Activated T-helper 2 cell treated with anti-CD3 and anti-CD28 coated beads, Interferon-gamma antibody, Interleukin-2, Interleukin-4, amounts not matched to agents 10 μg/mL and 5 μg/mL and 100 μg/mL, durations not matched to agents 14 hours and 24 hours and 36 hours (primary cell): ENCODE measurements at places on chromosomes 7 and 10. TPM values are rescaled to one million over a fixed set of nuclear protein-coding genes. Genes with fewer than 3 reads are reported as not detected.

DNA sequence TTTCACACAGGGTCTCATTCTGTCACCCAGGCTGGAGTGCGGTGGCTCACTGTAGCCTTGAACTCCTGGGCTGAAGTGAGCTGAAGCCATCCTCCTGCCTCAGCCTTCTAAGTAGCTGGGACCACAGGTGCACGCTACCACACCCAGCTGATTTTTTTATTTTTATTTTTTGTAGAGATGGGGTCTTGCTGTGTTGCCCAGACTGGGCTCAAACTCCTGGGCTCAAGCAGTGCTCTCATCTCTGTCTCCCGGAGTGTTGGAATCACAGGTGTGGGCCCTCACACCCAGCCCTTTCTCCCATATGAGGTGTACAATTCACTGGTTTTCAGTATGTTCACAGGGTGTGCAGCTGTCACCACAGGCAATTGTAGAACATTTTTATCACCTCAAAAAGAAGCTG lies 5.2 kb downstream of the INPP5A start:
- H3K27me3 ChIP-seq = no peaks in the 10 kb centered on the region
- no peak overlapping the region for H3K4me3 ChIP-seq
- DNase-seq = no peak
- H3K36me3 ChIP-seq = peaks cover 36% of the 10 kb centered on the region

- H3K27ac ChIP-seq = peak overlapping the region; percentile 91
- H3K4me1 ChIP-seq = peaks cover 50% of the 10 kb centered on the region
- DNase-seq = no peak
- peak overlapping the region; percentile 9 for H3K4me3 ChIP-seq
Measured at GRCh38 chr10:114825513-114826253, 4.1 kb downstream of the FHIP2A start.

The MYOZ1 gene
- not detected in 2 replicates for total RNA-seq

GRCh38 chr10:62049624-62050345 lies 148.3 kb downstream of the ARID5B start:
- DNase-seq = no peak
- peak overlapping the region; percentile 97 for H3K4me3 ChIP-seq
- peak overlapping the region; percentile 99 for H3K27ac ChIP-seq
- H3K36me3 ChIP-seq = peaks cover 59% of the 10 kb centered on the region

- H3K36me3 ChIP-seq = no peaks in the 10 kb centered on the region
- no peaks in the 10 kb centered on the region for H3K27me3 ChIP-seq
- H3K27ac ChIP-seq = no peak overlapping the region
- H3K4me3 ChIP-seq = no peak overlapping the region
Measured at GRCh38 chr10:31774928-31775650, 153.5 kb downstream of the ARHGAP12 start.

DNA sequence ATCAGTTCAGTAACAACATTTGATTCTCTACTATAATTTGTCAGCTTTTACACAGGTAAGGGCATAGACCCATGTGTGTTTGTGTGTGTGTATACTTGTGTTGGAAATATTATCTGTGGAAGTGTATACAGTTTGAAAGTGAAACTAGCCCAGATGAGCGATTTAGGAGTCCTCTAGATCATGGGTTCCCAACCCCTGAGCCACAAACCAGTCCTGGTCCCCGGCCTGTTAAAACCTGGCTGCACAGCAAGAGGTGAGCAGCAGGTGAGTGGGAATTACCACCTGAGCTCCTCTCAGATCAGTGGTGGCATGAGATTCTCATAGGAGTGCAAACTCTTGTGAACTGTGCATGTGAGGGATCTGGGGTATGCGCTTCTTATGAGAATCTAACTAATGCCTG lies 1221.5 kb upstream of the SORCS1 start:
- no peaks in the 10 kb centered on the region for H3K27me3 ChIP-seq
- DNase-seq = no peak
- H3K27ac ChIP-seq = no peak overlapping the region

The HBP1 gene
- 17.0 and 19.3 TPM in 2 replicates for total RNA-seq

DNA sequence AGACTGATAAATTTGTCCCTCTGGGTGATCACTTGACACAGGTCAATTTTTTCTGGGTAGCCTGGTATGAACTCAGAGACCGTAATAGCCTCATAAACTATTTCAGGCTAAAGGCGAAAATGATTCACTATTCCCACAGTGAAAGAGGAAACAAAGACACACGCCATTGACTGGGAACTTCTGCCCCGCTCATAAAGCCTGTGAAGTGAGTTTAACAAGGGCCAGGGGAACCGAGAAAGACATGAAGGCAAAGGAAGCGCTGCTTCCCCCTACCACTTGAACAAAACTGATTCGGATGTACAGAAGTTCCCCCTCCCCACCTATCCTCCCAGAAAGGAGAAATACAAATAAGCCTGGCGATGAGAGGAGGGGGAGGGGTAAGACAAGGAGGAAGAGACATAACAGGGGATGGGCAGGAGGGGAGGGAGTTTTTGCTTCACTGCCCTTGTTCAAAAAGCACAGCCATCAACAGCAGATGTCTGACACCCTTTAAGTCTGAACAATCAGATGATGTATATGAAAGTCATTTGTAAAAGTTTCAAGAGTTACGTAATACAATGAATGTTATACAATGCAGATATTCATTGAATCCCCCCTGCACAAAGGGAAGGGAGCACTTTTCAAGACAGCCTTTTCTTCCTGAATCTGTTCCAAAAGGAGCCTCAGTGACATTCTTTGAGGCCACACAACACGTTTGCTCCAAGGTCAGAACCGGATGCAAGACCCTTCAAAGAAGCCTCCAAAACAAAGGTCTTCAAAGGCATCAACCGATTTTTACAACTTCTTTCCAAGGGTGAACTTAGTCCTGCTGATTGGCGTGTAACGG lies 734 bp downstream of the ABCB4 start:
- no peaks in the 10 kb centered on the region for H3K36me3 ChIP-seq
- peaks cover 42% of the 10 kb centered on the region for H3K27me3 ChIP-seq
- H3K4me1 ChIP-seq = peaks cover 4% of the 10 kb centered on the region
- no peak for DNase-seq

DNA sequence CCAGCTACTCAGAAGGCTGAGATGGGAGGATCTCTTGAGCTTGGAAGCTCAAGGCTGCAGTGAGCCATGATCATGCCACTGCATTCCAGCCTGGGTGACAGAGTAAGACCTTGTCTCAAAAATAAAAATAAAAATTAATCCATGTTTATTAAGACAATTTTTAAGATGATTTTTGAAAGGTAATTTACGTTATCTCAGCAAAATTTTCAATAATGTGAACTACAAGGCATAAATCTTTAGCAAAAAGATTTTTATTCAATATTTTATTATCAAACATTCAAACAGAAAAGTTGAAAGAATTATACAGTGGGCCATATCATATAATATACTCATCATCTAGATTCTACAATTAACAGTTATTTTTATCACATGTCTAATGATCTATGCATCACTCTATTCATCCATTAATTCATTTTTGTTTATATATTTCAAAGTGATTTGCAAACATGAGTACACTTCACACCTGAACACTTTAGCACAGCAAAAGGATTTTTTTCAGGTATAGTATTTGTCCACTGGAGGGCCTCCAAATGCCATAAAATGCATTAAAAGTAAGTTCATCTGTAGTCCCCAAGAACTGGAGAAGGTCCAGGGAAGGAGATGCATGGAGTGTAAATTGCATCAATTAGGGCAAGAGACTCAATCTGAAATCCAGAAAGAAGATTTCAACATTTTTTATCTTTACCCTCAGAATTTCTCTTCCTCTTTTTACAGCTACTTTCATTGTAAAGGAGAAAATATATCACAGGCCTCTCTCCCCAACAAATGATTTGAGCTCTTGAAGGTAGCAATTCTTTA lies 38.6 kb upstream of the RSBN1L start:
- no peaks in the 10 kb centered on the region for H3K36me3 ChIP-seq
- H3K27me3 ChIP-seq = no peaks in the 10 kb centered on the region
- no peak overlapping the region for H3K4me3 ChIP-seq
- no peaks in the 10 kb centered on the region for H3K4me1 ChIP-seq
- DNase-seq = no peak
- H3K27ac ChIP-seq = no peak overlapping the region

The STEAP1B gene
- total RNA-seq = 0.30 and 0.32 TPM in 2 replicates

- H3K4me3 ChIP-seq = no peak overlapping the region
- no peak overlapping the region for H3K27ac ChIP-seq
- DNase-seq = no peak
- H3K27me3 ChIP-seq = no peaks in the 10 kb centered on the region
Measured at GRCh38 chr10:108049668-108050067, 885.2 kb upstream of the SORCS1 start.

The FAM13C gene
- total RNA-seq = not detected in 2 replicates

The PNLIP gene
- total RNA-seq = not detected in 2 replicates

DNA sequence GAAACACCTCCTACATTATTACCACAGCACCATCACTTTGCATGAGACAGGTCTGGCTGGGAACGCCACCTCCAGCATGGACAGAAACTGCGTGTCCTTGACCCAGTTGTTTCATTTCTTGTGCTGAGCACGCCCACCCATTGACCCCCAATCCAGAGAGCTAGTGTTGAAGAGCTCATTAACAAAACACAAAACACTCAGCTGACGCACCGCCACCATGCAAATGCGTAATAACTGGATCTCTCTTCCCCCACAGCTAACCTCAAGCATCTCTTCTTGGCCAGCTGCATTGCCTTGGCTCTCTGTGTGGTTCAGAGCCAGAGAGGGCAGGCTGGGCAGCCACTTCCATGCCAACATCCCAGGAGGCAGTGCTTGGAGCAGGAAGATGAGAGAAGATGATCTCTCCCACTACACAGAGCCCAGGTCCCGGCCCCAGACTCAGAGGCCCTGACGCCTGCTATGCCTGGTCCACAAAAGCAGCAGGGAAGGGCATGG lies 173.5 kb downstream of the PLXNA4 start:
- no peaks in the 10 kb centered on the region for H3K4me1 ChIP-seq
- no peaks in the 10 kb centered on the region for H3K36me3 ChIP-seq
- H3K27ac ChIP-seq = no peak overlapping the region
- H3K4me3 ChIP-seq = no peak overlapping the region

The GBX1 gene
- total RNA-seq = not detected in 2 replicates

DNA sequence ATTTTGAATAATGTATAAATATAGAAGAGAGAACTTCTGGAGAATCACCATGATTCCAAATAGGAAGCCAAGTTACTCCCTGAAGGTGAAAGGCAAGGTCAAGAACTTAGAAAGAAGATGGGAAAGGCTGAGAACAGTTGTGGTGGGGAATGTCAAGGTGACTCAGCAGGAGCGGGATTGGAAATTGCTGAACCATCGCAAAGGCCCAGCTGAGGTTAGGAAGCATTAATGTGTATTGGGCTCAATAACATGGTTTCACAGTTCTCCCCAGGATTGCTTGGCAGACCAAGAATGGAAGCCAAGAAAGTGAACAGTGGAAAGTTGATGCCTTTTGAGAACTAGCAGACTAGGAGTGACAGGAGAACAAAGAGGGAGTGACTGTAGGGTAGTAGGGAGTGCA lies 133.3 kb downstream of the VTI1A start:
- H3K27me3 ChIP-seq = no peaks in the 10 kb centered on the region
- DNase-seq = no peak
- H3K36me3 ChIP-seq = no peaks in the 10 kb centered on the region
- no peaks in the 10 kb centered on the region for H3K4me1 ChIP-seq
- no peak overlapping the region for H3K27ac ChIP-seq

DNA sequence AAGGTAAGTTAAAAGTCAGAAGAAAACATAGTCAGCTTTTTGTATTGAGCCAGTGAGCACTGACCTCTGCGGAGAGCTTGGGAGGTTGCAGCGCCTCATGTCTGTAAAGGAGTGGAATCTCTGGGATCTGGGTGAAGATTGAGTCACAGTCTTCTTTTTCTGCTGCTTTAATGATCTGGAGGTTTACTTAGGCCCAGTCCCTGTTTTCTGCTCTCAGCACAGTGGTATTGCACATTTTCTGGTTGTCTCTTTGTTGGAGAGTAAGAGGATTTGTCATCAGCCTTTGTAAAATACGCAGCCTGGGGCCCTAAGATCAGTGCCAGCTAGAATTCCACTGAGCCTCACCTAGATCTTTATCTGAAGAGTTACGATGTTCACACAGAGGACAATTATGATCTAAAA lies 58.3 kb upstream of the GJD4 start:
- H3K36me3 ChIP-seq = peaks cover 14% of the 10 kb centered on the region
- H3K4me3 ChIP-seq = no peak overlapping the region
- no peaks in the 10 kb centered on the region for H3K27me3 ChIP-seq
- no peak overlapping the region for H3K27ac ChIP-seq
- H3K4me1 ChIP-seq = peaks cover 7% of the 10 kb centered on the region
- DNase-seq = no peak

DNA sequence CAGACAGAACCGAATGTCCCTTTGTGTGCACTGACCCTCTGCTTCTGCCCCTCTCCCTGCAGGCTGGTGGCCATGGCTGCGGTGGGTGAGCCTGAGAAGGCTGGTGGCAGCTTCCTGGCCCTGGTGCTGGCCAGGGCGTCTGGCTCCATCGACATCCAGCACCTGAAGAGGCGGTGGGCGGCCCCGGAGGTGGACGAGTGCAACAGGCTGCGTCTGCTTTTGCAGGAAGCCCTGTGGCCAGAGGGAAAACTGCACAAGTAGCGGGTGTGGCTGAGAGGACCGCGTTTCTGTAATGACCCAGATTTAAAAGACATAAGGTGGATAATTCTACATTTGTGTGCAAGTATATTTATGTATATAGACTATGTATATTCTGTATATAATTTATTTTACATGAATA lies 89.2 kb downstream of the DYNC2I1 start:
- no peaks in the 10 kb centered on the region for H3K4me1 ChIP-seq
- no peak for DNase-seq
- peaks cover 34% of the 10 kb centered on the region for H3K36me3 ChIP-seq
- no peak overlapping the region for H3K4me3 ChIP-seq
- no peak overlapping the region for H3K27ac ChIP-seq
- H3K27me3 ChIP-seq = no peaks in the 10 kb centered on the region

The EBF3 gene
- total RNA-seq = not detected in 2 replicates

DNA sequence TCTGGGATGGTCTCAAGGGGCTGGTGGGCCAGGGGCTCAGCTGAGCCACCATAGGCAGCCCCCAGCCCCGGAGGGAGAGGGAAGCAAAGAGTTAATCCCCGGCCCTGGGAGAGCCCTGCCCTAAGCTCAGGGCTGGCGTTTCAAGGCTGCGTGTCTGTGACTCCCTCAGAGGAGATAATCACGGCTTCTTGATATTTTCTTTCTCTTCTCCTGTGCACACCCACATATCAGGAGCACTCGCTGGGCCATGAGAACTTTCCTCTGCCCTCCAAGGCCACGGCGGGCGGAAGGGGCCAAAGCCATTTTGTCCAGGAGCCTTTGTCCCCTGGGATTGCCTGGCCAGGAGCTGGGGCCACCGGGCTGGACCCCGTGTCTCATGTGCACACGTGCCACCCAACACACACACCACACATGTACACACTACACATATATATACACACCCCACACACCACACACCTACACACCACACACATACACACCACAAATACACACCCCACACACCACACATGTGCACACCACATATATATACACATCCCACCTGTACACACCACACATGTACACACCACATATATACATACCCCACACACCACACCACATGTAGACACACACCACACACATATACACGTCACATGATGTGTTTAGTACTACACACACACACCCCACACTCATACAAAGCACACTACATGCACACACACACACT lies 16.9 kb downstream of the VENTX start:
- H3K27ac ChIP-seq = no peak overlapping the region
- H3K27me3 ChIP-seq = peaks cover 4% of the 10 kb centered on the region
- peaks cover 15% of the 10 kb centered on the region for H3K4me1 ChIP-seq
- no peak overlapping the region for H3K4me3 ChIP-seq

The PCLO gene
- not detected in 2 replicates for total RNA-seq

The CASTOR2 gene
- 5.7 and 7.1 TPM in 2 replicates for total RNA-seq

- no peak overlapping the region for H3K27ac ChIP-seq
- H3K36me3 ChIP-seq = peaks cover 25% of the 10 kb centered on the region
- no peaks in the 10 kb centered on the region for H3K27me3 ChIP-seq
- peaks cover 8% of the 10 kb centered on the region for H3K4me1 ChIP-seq
- no peak overlapping the region for H3K4me3 ChIP-seq
Measured at GRCh38 chr7:32532086-32532485, 36.8 kb downstream of the AVL9 start.
